T-helper 1 cell (primary cell): ENCODE measurements at places on chromosomes 12 and 14.

GRCh38 chr12:88538250-88538649 is 42.0 kb downstream of the KITLG start:
- no peak for DNase-seq

GRCh38 chr12:120851944-120852343 is 52.2 kb downstream of the SPPL3 start:
- DNase-seq = no peak

- DNase-seq = no peak
These were observed 26.9 kb downstream of the FIGNL2 start for GRCh38 chr12:51821440-51822260.

DNA sequence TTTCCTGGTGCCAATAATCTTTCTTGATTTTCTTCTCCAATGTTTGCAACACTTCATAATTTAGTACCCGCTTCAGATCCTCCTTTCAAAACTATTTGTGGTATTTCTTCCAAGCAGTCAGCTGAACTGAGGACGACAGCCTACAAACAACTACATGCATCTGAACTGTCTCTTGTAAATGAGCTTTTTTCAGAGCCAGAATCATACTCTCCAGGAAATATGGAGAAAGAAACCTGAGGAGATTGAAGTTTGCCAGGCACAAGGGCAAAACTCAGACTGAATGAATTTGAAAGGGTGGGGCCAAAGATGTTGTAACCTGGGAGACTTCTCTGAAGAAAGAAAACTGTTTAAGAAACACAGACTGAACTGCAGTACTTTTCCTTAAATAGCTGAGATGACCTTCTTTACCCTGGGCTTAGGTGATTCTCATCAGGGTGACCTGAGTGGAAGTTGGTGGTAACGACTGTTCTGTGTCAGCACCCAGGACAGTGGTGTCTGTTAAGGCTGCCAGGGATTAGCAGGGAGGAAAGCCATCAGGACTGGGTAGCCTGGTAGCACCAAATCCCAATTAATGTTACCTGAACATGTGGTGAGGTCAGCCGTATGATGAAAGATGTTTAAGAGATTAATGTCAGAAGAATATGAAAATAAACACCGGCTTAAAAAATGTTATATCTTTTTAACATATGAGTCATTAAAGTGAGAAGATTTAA is 95.0 kb downstream of the TGFB3 start:
- no peak for DNase-seq

- DNase-seq = no peak
These were observed 219.2 kb downstream of the MSRB3 start for GRCh38 chr12:65497660-65498059.

DNA sequence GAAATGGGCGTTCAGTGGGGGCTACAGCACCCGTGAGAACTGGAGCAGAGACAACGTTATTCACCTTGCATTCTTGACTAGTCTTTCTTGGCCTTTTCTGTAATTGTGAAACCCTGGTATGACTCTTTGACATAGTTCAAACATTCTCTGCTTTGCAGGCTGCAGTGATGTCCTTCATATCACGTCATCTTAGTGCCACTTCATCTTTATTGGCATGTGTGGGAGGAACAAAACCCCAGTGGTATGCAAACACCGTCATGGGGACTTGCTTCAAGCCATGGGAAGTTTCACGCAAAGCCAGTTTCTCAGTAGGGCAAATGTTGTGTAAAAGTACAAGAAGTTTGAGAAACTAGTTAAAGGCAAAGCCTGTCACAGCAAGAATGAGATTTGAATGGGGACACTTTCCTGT is 20.2 kb upstream of the DUSP16 start:
- DNase-seq = no peak

GRCh38 chr14:24414077-24414476 is 15.3 kb downstream of the NYNRIN start:
- no peak for DNase-seq

DNA sequence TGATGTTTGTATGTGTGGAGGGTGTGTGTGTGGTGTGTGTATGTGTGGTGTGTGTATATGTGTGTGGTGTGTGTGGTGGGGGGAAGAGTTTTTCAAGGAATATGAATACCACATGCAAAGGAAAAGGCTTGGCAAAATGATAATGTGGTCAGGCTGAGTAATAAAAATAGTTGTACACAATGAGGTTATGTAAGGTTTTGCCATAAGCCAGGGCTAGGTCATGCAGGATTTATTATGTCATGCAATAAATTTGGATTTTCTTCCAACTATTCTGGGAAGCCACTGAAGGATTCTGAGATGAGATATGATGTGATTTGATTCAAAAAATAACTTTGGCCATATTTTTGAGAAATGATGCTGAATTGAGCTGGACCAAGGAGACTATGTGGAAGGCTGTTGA is 1191.6 kb upstream of the SEL1L start:
- no peak for DNase-seq

GRCh38 chr12:60465060-60465459 is 869.2 kb downstream of the SLC16A7 start:
- no peak for DNase-seq

- no peak for DNase-seq
These were observed 35.3 kb downstream of the GAS2L3 start for GRCh38 chr12:100608776-100609175.
